ENCODE measurements at places on chromosomes 13 and 19.
A peak's percentile ranks its signal among the peaks of the same experiment; 100 is the strongest.

DNA sequence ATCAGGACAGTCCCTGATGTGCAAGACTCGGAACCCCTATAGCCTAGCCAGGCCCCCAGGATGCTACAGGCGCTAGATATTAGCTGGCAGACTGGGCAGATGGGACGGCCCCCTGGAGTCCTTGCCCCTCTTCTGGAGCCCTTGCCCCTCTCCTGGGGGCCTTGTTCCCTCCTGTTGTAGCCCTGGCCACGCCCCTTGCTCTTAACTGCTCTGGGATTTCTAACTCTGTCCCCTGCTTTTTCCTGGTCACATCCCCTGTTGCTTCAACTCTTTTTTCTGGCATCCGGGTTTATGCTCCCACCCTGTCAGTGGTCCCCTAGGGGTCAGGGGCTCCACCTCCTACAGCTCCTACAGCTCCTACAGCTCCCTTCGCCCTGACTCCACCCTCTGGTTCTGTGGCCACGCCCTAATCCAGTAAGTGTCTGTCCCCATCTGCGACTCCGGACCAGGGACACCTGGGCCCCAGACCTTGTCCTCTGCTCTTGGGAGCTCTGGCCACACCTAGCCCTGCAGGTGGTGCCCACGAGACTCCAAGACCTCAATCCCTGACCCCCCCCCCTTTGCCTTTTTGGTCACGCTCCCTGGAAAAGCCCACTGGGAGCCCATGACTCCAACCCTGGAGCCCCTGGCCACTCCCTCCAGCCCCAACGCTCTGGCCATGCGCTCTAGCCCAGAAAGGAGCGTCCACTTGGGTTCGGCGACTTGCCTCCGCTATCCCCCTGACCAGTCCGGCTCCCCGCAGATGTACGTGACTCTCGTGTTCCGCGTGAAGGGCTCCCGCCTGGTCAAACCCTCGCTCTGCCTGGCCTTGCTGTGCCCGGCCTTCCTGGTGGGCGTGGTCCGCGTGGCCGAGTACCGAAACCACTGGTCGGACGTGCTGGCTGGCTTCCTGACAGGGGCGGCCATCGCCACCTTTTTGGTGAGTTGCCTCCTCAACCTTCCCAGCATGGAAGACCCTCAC, 6.8 kb downstream of the PLPPR2 start:
- no peak for DNase-seq

DNA sequence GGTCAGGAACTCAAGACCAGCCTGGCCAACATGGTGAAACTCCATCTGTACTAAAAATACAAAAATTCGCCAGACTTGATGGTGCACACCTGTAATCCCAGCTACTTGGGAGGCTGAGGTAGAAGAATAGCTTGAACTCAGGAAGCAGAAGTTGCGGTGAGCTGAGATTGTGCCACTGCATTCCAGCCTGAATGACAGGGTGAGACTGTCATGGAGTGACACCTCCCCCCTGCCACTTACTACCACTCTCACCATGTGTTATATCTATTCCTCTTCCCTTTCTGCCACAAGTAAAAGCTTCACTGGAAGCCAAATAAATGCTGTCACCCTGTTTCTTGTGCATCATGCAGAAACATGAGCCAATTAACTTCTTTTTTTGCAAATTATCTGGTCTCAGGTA, 10.6 kb upstream of the CEACAM4 start:
- no peak for DNase-seq

GRCh38 chr13:101398191-101398590, 18.1 kb downstream of the NALCN start:
- DNase-seq: no peak

DNA sequence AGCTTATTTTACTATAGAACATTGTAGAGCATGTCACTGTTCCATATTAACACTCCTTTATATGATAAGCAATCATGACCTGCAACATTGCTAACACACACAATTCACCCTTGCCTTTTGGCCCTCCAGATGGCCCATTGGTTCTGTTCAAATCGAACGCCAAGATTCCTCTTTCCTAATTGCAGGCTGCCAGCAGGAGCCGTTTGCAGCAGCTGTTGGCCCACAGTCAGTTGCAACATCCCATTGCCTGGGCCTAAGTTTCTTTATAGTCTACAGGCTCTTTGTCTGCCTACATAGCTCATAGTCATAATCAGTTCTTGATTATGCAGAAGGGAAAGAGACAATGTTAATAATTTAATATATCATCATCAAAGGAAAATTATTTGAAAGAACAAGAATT, 37.6 kb downstream of the KCTD12 start:
- DNase-seq: no peak

DNA sequence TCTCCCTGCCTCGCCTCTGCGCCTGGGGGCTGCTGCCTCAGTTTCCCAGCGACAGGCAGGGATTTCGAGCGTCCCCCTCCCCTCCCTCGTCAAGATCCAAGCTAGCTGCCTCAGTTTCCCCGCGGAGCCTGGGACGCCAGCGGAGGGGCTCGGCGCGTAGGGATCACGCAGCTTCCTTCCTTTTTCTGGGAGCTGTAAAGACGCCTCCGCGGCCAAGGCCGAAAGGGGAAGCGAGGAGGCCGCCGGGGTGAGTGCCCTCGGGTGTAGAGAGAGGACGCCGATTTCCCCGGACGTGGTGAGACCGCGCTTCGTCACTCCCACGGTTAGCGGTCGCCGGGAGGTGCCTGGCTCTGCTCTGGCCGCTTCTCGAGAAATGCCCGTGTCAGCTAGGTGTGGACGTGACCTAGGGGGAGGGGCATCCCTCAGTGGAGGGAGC, 722 bp upstream of the ICAM1 start:
- no peak for DNase-seq

DNA sequence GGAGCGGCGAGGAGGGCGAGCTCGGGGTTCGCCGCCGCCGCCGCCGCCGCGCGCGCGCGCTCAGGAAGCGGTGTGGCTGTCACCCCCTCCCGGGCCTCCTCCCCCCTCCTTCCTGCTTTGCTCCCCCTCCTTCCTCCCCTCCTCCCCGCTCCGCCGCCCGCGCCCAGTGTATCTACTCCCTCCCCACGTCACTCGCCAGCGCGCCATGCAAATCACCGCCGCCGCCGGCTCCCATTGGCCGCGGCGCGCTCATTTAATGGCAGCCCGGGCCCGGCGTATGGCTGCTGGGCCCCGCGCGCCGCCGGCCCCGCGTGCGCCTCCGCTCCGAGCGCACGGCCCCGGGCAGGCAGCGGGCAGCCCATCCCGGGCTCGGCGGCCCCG, 335 bp upstream of the SOX1 start:
- peak; percentile 86 for DNase-seq

GRCh38 chr13:107461751-107462150, 753.6 kb downstream of the LIG4 start:
- no peak for DNase-seq

- no peak for DNase-seq
These were observed 20.8 kb upstream of the ZNF181 start for GRCh38 chr19:34713262-34713637.

DNA sequence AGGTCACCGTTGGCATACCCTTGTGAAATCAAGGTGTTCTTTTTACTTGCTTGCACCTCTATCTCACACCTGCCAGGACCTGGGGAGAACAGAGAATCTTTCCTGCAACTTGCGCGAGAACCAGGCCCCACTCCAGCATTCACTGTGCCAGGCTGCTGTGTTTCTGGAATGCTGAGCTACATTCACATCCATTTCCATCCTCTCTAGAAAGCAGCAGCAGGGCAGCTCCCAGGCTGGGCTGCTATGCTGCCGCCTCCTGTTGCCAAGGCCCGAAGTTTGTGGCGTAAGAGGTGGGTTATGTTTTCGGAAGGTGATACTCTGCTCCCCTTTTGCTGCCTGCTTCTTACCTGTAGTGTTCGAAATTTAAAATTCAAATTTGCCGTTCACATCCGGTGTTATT, 464.1 kb downstream of the KLF5 start:
- no peak for DNase-seq

GRCh38 chr13:110116072-110116487, 190.9 kb downstream of the COL4A1 start:
- DNase-seq: no peak

DNA sequence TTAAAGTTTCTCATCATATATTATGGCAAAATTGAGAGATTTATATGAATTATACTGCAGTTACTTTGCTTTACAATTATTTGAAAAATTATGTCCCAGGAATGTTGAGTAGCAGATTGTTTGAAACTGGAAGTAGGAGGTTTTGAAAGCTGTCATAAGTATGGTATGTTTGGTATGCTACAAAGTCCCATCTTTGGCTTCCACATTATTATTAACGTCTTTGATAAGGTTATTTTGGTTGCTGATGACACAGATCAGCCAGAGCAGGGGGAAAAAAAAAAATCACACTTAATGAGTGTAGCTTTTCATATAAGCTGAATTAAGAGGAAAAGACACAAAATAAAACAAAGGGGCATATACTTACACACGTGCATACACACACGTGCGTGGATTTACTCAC, 130.1 kb downstream of the SLITRK1 start:
- DNase-seq: peak; percentile 2

- DNase-seq: no peak
These were observed 1.9 kb upstream of the MRPS31 start for GRCh38 chr13:40772765-40773473.

DNA sequence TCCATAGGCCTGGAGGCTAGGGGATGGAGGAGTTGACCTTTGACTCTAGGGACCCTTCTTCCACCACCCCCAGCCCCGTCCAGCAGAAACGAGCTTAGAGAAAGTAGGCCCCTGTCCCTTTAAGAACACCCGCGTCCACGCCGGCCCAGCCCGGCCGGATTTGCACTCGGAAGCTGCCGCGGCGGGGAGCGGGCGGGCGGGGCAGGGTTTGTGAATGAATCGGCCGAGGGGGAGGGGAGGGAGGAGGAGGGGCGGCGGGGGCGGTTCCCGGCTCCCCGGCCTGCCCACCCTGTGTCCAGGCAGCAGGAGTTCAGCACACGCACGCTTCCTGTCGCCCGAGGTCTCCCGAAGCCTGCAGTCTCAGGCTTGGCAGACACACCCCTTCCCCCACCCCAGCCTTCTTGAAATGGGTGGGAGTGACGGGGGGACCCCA, 1.5 kb downstream of the UNC13A start:
- DNase-seq: no peak

DNA sequence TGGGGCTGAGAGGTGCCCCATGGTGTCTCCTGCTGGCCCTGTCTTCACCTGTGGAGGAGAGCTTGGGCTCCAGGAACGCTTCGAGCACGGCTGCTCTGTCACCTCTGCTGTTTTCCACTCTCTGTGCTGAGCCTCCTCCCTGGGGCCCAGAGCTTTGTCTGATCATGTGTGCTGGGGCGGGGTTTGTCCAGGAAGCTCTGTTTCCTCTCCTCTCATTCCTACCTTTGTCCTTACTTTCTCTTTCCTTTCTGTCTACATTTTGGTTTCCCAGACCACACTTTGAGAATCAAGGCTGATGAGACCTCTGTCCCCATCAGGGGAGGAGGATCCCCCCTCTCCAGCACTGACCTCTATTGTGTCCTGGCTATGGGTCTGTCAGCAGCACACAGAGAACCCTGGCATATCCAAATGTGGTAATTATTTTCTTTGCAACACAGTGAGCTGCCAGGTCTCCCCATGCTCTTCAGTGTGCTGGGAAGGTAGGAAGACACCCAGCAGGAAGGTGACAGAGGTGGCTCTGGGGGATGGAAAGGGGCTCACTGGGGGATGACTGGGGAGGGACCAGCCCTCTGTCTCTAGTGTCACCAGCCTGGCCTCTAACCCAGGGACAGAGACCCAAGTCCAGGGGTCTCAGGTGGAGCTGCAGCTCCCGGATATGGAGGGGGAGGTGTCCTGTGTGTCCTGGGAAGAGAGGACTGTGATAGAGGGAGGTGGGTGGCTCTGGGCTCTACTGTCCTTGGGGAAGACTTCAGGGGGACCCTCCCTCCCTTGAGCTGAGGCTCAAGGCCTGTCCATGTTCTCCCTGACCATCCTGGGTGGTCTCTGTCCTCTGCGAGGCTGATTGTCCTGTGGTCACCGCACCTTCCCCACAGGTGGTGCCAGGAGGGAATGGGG, at the start of gene CEACAM1:
Gene CEACAM1 (minus strand): TSS at position 128 of the 894 bp plus-strand sequence. CDS start 107 bp downstream, at position 21.
- peak; percentile 28 for DNase-seq

- no peak for DNase-seq
These were observed 48.6 kb upstream of the GTF3A start for GRCh38 chr13:27375686-27376326.

DNA sequence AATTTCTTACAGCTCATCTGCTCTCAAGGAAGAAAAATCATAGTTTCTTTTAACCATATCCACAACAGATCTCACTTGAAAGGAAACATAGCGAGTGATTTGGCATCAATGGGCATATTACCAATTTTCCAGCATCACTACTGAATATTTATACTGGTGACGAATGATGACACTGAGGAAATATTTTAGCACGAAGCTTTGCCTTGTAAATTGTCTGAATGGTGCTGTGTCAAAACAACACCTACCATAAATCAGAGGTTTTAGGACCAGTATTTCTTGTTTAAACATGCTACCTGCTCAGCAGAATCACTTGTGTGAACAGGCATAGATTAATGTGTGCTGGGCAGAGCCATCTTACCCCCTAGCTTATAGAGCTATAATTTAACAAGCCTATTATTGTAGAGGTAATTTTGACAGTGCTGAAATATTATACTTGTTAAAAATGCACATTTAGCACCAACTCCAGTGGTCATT, 146.8 kb downstream of the ABCC4 start:
- no peak for DNase-seq

DNA sequence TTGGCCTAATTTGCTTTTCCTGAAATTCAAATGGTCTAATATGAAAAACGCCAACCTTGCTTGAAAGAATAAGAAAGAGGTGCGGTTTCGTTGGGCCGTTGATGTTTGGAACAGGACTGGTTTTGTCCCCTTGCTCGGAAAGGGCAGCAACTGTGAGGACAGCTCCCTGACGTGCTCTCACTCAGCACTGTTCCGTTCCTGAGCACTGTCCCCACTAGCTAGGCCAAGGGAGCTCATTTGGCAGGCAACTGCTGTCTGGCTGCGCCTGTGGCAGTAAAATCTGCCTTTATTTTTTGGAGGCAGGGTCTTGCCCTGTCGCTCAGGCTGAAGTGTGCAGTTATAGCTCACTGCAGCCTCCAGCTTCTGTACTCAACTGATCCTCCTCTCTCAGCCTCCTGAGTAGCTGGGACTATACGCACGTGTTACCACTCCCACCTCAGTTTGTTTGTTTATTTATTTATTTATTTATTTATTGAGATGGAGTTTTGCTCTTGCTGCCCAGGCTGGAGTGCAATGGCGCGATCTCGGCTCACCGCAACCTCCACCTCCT, 4.5 kb downstream of the LDLR start:
- DNase-seq: no peak

Data from Caki2 (cell line).